ENCODE measurements at places on chromosomes 4 and X. TPM values are rescaled to one million over a fixed set of nuclear protein-coding genes. Genes with fewer than 3 reads are reported as not detected.

The PHEX gene
- 1.00 TPM for total RNA-seq

The MAGEA4 gene
- total RNA-seq, result not detected

The RASSF6 gene
- total RNA-seq, result not detected

The FRMPD4 gene
- total RNA-seq, result 0.33 TPM

The USP17L19 gene
- not detected for total RNA-seq

The FAT4 gene
- 9.9 TPM for total RNA-seq

The SHROOM2 gene
- total RNA-seq, result 0.75 TPM

The ASB12 gene
- total RNA-seq, result not detected

The SMR3B gene
- not detected for total RNA-seq

The YY2 gene
- total RNA-seq, result 2.6 TPM

The POU3F4 gene
- not detected for total RNA-seq

The ETNPPL gene
- total RNA-seq, result not detected

The GLRA3 gene
- total RNA-seq, result under 0.01 TPM

The SCML1 gene
- 10.2 TPM for total RNA-seq

The CRLF2 gene
- total RNA-seq, result not detected

The NOCT gene
- 25.6 TPM for total RNA-seq

The RNF175 gene
- 0.11 TPM for total RNA-seq

The P2RY10 gene
- total RNA-seq, result not detected

The CLCN5 gene
- total RNA-seq, result 7.1 TPM

Data from uterine smooth muscle cell (primary cell).